ENCODE measurements at places on chromosomes 16 and 17.

DNA sequence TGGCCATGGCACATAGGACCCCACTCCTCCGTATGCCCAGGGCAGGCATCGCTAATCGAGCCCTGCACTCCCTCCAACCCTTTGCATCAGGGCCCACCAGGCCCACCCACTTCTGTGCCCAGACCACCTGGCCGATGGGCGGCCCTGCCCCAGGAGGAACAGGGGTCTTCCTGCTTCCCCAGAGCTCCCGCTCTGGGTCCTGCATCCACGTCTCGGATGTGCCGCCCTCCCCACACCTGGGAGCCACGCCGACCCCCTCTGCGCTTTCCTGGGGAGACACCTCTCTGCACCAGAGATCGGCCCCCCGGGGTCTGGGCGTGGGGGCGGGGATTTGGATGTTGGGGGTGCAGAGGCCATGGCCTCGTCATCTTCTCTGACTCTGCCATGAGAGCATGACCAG lies 21.1 kb upstream of the SSTR5 start:
- no peak for DNase-seq

DNA sequence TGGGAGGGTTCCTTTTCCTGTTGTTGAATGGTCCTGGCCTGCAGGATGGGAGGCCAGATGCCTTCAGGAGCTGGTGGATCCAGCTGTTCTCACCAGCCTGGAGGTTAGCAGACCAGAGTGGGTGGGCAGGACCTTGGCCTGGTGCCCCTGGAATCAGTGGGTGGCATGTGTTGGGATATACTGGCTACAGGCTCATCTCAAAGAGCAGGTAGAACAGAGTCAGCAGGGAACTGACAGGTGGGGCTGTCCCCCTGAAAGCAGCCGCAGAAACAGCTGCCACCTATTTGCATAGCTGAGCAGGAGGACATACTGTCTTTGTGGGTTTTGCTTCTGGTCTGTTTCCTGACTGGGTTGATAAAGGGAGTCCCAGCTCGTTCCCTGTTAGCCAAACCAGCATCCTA lies 144.1 kb downstream of the RAB11FIP4 start:
- DNase-seq, result no peak

- DNase-seq, result no peak
These were observed 13.9 kb downstream of the CD300A start for GRCh38 chr17:74480290-74480689.

- no peak for DNase-seq
These were observed 134.4 kb downstream of the C16orf95 start for GRCh38 chr16:87182759-87183158.

- DNase-seq, result no peak
These were observed 1.4 kb upstream of the PITPNA start for GRCh38 chr17:1563786-1564613.

- DNase-seq, result no peak
These were observed 4.0 kb downstream of the BAIAP3 start for GRCh38 chr16:1337486-1337885.

GRCh38 chr17:77304746-77305473 lies 164.1 kb downstream of the SEC14L1 start:
- no peak for DNase-seq

GRCh38 chr17:46125831-46126230 lies 67.4 kb downstream of the KANSL1 start:
- DNase-seq, result no peak

DNA sequence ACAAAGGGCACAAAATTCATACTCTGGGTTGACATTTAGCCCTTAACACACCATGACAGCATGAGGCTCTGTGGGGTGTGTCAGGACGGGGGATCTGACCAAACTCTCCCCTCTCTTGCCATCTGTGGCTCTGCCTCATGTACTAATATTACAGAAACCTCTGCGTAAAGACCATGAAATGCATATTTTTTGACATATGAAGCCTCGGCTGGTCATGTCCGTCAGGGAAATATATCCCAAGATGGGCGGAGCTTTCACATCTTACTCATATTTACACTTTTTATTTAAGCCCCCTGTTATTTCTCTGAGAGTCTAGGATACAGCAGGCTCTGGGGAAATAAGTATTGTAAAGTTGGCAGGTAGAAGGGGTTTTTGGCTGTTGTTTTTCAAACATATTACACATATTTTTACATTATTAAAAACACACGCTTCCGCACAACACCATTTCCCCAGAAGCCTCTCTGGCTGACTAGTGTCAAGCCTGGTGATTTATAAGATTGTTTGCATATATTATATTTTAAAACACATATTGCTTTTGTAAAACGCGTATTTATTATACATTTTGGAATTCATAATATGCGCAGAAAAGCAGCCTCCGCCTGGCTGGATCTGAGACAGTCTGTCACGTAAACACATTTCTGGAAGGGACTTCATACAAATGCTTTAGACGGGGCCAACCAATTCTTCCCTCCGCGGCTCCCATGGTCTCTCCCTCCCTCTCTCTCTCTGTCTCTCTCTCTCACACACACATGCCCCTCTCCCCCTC lies 237.7 kb upstream of the ZFHX3 start:
- no peak for DNase-seq

DNA sequence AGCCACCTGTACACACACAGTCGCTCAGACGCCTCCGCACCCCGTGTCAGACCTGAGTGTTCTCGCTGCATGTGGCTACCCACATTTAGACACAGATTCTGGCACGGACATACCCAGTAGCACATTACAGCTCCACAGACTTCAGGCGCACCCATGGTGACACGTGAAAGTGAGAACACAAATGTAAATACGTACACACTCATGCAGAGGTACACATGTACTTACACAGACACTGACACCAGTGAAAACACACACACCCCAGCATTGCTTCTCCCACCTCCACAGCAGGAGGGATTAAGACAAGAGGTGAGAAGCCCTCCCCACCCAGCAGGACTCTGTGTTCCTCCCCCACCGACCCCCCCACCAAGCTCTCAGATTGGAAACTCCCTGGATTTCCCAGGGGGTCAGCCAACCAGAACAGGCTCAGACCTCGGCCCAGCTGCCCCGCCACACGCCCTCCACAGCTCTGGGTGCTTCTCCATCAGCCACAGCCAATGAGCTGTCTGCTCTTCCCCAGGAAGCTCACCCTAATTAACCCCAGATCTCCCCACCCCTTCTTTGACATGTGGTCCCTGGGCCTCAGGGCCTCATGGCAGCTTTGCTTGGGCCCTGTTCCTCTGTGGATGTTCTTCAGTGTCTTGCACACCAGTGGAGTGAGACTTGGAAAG lies 5.3 kb upstream of the FOXN1 start:
- DNase-seq, result no peak

DNA sequence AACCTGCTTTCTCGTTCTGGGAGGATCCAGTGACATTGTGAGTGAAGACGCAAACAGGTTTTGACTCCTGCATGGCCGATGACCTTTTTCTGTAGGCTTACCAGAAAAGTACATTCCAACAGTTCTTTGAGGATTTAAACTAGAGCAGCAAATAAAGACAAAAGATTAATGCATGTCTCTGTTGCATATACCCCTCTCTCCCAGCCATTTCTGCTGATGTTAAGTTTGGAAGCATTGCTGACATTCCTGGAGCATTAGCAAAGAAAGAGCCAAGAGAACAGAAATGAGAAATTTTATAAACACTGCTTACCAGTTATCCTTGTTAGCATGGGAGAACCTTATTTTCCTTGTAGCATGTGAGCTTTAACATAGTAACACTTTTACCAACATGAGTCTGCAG lies 49.3 kb downstream of the SIAH1 start:
- no peak for DNase-seq

GRCh38 chr16:76278980-76279379 lies 1.8 kb downstream of the CNTNAP4 start:
- no peak for DNase-seq

GRCh38 chr17:71649941-71650350 lies 470.9 kb upstream of the SOX9 start:
- no peak for DNase-seq

DNA sequence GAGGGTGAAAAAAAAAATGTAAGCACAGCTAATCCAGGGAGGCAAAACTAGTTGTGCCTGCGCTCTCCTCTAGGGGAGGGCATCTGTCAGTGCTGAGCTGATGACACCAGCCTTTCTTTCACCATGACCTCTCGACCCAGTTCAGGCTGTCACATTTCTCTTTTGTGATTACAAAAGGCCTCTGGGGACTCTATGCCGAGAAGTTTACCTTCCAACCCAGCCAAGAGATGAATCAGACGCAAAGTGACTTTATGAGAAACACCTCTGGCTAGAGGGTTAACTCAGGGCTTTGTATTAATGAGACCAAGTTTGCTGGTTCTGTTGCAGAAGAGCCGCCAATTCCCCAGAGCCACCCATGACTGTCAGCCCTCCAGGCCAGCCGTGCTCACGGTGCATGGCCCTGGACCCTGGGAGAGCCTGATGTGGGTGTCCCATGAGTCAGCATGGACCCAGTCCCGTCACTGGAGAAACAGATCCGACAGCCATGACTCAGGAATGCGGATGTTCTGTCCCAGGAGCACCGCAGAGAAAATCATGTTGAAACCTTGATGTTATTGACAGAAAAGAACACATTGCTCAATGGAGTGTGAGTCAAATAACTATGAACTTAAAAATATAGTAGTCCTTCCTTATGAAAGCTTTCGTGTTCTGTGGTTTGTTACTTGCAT lies 437.2 kb downstream of the HS3ST3B1 start:
- no peak for DNase-seq

GRCh38 chr17:40175928-40176753 lies 1.1 kb upstream of the RAPGEFL1 start:
- DNase-seq, result no peak

DNA sequence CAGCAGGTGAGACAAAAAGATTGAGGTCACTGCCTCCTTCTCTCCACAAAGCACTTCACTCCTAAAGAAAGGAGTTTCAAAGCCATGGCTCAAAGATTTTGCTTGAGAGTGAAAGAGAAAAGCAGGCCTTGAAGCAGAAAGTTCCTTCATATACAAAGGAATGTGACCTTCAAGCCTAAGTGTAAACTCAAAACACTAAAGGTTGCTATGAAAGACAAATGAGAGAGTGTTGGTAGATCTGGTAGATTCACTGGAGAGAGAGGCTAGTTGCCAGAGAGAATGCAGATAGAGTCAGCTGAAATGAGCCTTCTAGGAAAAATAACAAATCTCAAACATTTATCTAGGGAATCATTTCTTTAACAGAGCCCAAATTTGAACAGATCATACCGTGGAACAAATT lies 305.2 kb downstream of the CDH8 start:
- DNase-seq, result no peak

GRCh38 chr17:56966338-56966737 lies 5.5 kb upstream of the COIL start:
- no peak for DNase-seq
